ENCODE measurements at places on chromosomes 16 and 17.

DNA sequence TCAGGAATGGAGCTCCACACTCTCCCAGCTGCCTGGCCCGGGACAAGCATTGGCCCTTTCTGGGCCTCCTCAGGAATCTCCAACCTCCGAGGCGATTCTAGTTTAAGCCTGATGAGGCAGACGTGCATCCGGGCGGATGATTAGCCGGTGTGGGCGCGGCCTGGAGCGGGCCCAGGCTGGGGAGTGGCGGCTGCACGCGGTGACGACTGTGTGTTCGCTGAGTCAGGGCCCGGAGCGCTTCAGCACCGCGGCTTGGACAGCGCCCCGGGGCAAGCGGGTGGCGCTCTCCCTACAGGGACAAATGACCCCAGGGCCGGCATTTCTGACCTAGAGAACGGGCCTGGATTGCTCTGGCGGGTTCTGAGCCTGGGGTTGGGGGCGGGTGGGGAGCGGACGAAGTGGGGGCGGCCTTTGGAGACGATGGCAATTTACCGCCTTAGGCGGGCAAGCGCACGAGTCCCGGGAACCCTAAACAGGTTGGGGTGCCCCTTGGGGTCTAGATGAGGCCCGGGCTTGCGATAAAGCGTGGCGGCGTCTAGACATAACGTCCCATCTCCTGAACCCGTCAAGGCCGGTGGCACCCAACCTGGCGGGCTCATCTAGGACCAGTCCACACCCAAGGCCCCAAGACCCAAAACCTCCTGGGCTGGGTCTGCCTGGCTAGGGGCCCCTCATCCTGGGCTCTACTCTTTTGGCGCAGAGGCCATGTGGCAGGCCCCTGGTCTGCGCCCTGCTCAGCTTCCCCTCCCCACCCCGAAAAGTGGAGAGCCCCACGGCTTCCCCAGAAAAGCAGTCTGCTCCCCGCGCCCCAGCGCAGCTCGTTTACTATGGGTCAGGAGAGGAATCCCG is 22.3 kb upstream of the ZNHIT3 start:
- DNase-seq = peak; percentile 75

- DNase-seq = no peak
Observed at GRCh38 chr17:7887038-7887481, 1.5 kb upstream of the CHD3 start.

DNA sequence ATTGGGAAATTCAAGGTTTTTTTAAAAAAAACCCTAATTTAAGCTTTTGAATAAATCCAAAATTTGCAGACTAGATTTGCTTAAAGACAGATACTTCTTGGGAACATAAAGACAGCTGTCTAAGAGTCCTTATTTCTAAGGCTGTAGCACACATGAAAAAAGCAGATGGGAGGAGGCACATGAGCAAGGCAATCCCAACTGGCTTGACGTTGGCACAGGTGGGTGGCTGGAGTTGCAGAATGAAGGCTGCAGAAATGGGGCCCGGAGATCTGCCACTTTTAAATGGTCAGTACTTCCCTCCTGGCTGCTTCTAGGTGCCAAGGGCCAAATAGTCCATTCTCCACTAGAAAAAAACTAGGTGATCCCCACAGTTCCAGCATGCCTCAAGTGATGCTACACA is 4.4 kb downstream of the KIAA0753 start:
- DNase-seq = no peak

- no peak for DNase-seq
Observed at GRCh38 chr17:57858838-57859237, 9.0 kb upstream of the MRPS23 start.

DNA sequence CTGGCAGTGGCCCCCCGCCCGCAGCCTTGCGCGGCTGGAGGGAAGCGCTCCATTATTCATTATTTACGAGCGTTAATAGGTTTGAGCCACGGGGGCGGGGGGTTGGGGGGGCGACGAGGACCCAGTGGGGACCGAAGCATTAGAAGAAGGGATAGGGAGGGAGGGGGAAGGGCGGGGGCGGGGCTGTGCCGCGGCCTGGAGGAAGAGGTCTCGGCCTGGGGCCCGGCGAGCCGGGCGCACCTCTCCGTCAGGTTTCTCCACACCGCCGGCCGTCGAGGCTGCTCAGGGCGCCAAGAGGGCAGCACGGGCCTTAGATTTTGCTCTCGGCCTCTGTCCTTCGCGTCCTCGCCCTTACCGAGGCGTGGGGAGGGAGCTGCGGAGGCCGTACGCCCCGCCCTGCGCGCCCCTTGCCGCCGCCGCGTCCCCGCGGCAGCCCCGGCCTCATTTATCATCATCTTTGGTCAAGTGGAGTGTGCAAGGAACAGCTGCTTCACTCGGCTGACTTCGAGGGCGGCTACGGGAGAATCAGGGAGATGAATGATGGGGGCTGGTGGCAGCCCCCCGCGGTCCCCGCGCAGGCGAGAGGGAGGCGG is 54.2 kb downstream of the SREBF1 start:
- DNase-seq = no peak

DNA sequence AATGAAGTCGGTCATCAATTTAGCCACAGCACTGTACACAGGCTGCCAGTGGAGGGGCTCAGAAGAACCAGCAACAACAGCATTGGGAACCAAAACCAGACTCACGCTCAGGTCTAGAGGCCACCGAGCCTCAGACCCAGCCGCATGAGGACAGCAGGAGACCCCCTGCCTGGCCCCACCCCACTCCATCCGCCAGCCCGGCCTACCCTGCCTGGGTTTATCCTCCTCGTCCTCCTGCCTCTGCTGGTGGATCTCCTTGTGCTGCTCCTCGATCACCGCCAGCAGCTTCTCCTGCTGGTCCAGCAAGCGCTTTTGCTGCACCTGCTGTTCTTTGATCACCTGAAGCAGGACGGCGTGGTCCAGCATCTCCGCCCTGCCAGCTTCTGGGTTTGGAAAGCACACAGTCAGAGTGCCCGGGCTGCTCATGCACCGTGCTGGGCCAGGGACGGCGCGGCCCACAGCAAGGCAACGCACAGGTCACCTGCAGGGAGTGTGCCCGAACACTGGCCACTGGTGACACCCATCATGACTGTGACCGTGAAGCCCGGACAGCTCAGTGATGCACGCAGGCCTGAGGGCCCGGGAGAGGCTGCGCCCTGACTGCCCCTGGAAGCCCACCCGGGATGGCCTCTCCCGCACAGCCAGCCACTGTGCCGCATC is 7.7 kb downstream of the NDUFAF8 start:
- DNase-seq = no peak

DNA sequence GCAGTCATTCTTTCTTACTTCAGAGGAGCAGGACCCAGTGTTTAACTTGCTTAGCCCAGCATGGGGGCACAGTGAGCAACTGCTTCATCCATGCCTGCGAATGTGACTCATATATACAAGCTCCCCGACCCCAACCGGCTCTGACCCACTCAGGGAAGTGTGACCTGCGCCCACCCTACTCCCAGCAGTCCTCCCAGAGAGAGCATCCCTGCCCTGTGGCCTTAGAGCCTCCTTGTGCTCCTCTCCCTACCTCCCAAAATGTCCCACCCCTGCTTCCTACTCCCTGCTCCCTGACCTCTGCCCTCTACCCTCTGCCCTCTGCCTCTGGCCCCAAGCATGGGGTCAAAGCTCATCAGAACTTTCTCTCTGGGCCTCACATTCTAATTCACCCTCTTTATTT is 46.9 kb upstream of the DLX4 start:
- no peak for DNase-seq

- no peak for DNase-seq
Observed at GRCh38 chr17:7184091-7184488, 4.9 kb upstream of the ASGR1 start.

GRCh38 chr16:83541231-83541630 is 266.5 kb upstream of the HSBP1 start:
- no peak for DNase-seq

GRCh38 chr16:78791926-78792325 is 692.5 kb downstream of the WWOX start:
- no peak for DNase-seq

DNA sequence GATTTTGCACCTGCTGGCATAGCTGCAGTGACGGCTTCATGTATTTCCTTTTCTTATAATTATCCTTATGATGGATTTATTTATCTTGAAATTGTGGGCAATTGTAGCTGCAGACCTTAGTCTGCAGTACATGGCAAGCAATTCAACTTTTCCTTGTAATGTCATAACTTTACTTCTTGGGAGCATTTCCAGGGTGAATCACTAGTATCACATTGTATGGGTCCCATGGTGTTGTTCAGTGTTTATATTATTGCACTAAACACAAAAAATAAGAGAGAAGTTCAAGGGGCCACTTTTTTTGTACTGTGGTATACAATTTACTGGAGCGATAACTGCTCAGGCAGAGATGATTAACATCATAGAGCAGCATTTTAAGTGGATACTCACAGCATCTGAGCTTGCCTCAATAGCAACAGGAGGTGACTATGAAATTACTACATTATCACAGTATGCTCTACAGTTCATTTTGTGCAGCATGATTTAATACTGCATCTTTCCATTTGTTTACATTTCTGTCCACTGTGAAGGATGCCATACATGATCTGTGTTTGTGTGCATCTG is 169.5 kb downstream of the STX8 start:
- no peak for DNase-seq

DNA sequence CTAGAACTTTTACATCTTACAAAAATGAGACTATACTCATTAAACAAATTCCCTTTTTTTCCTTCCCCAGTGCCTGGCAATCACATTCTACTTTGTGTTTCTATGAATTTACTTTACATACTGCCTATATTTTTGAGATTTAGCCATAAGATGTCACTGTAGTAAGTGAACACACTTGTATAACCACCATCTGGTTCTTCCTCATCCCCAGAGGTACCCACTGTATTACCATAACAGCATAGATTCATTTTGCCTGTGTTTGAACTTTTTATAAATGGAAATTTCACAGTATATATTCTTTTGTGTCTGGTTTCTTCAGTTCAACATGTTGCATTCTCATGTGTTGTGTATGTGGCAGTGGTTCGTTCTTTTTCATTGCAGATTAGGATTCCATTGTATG is 15.8 kb downstream of the CYB5B start:
- no peak for DNase-seq

GRCh38 chr16:4664538-4665418 is 28.6 kb upstream of the NUDT16L1 start:
- DNase-seq = peak; percentile 53

GRCh38 chr16:67537636-67538591 is 9.3 kb downstream of the RIPOR1 start:
- DNase-seq = peak; percentile 43

- DNase-seq = no peak
Observed at GRCh38 chr17:82076785-82077591, 11.4 kb upstream of the DUS1L start.

- no peak for DNase-seq
Observed at GRCh38 chr16:47847220-47847970, 308.4 kb downstream of the ABCC12 start.

DNA sequence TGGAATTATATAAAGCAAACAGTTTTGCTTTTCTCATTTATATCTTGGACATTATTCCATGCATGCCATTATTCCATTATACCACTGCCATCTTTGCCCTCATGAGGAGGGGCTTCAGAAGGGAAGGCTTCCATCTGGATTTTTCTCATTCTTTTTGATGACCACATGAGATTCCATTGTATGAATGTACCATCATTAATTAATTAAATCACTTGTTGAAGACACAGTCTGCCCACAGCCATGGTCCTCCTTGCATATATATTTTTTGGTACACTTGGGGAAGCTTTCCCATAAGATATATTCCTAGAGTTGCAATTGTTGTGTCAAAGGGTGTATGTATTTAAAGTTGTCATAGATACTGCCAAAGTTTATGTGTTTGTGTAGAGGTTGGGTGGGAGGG is 7.1 kb downstream of the ARL4D start:
- no peak for DNase-seq

GRCh38 chr16:2236337-2237101 is at the start of gene DNASE1L2:
Gene DNASE1L2 (plus strand): TSS chr16:2236444. CDS start chr16:2236817, 373 bp downstream.
- no peak for DNase-seq

- no peak for DNase-seq
Observed at GRCh38 chr16:58882292-58882691, 148.2 kb upstream of the GOT2 start.

DNA sequence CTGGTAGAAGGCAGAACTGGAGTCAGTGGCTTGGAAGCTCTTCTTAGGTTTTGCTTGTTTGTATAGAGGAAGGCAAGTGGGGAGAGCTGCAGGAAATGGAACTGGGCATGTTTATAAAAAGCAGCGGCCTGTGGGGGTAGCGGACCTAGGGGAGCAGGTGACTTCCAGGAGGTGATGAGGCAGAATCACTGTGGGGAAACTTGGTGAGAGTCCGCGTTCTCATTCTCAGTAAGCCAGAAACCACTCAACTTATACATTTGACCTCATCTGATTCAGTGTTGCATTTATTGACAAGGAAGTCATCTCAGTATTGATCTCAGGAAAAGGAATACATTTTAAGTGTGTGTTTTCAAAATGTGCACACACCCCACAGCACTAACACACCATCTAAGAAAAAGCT is 299.8 kb downstream of the CNTNAP4 start:
- no peak for DNase-seq

GRCh38 chr17:43695970-43696865 is 34.5 kb upstream of the MEOX1 start:
- DNase-seq = no peak

GRCh38 chr17:8458128-8458527 is 22.4 kb downstream of the NDEL1 start:
- DNase-seq = no peak

DNA sequence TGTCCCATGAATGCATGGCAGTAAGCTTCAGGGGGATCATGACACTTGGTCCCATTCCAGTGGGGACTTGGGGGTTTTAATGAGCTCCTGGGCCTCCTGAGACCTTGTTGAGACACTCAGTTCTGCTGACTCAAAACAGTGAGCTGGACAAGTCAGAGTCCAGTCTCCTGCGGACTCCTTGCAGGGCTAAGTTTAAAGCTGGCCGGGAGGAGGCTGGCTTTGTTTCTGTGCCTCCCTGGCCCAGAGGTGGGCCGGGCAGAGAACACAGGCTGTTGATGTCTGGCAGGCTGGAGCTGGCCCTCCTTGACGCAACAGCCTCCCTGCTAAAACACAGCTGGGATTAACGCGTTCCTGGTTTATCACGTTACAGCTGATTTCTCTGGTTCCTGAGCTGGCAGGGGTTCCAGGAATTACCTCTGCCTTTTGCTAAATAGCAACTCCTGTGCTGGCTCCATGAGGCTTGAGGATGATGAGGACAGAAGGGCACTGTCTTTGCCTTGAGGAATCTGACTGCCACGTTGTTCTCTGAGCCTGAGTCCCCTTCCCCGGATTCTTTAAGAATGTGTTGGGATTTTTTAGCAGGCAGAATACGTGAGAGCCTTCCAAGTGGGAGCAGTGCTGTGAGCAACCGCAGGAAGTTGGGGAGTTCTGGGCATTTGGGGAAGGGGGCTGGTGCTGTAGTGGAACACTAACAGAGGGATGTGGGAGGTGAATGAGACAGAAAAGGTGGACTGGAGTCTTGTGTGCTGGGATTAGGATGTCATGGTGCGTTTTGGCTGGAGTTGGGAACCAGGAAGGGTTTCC is 2.0 kb downstream of the GPT2 start:
- no peak for DNase-seq

DNA sequence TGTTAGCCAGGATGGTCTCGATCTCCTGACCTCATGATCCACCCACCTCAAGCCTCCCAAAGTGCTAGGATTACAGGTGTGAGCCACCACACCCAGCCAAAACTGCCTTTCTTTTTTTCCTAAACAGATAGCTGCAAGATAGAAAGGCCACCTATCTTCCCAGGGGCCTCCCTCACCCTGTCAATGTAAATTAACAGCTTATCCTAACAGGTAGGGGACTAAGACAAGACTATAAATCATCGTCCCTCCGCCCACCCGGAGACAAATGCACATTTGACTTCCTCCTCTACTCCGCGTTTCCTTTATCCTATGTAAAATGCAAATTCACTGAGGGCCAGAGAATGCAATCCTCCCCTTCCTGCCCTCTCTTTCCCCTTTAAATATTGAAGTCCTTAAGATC is 71.4 kb downstream of the MARF1 start:
- DNase-seq = no peak

Data from stimulated activated CD4-positive, alpha-beta T cell treated with anti-CD3 and anti-CD28 coated beads, Interleukin-1b, Interleukin-23, amount 100 ng/mL, for 48 hours (primary cell).